ENCODE measurements at places on chromosomes 16 and 17.

- DNase-seq, result peak; percentile 51
These were observed at the start of gene ZNF598 for GRCh38 chr16:2009791-2010510. TSS of gene ZNF598 (minus strand) at chr16:2009821.

DNA sequence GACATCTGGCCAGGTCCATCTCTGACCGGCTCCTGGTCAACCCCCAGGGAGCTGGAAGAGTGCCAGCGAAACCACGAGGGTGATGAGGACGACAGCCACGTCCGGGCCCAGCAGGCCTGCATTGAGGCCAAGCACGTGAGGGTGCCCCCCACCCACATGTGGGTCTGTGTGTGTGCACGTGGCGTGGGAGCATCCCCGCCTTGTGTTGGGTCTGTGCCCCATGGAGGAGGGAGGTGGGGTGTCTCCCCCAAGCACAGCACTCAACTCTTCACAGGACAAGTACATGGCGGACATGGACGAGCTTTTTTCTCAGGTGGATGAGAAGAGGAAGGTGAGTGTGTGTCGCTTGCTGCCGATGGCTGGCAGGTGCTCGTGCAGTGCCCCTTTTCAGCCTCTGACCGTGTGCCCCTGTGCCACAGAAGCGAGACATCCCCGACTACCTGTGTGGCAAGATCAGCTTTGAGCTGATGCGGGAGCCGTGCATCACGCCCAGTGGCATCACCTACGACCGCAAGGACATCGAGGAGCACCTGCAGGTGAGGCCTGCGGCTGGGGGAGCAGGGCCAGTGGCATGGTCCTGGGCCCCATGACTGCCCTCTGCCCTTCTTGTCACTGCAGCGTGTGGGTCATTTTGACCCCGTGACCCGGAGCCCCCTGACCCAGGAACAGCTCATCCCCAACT, 1.7 kb downstream of the STUB1 start:
- DNase-seq, result no peak

- DNase-seq, result no peak
These were observed 14.6 kb downstream of the CDH3 start for GRCh38 chr16:68659412-68660358.

DNA sequence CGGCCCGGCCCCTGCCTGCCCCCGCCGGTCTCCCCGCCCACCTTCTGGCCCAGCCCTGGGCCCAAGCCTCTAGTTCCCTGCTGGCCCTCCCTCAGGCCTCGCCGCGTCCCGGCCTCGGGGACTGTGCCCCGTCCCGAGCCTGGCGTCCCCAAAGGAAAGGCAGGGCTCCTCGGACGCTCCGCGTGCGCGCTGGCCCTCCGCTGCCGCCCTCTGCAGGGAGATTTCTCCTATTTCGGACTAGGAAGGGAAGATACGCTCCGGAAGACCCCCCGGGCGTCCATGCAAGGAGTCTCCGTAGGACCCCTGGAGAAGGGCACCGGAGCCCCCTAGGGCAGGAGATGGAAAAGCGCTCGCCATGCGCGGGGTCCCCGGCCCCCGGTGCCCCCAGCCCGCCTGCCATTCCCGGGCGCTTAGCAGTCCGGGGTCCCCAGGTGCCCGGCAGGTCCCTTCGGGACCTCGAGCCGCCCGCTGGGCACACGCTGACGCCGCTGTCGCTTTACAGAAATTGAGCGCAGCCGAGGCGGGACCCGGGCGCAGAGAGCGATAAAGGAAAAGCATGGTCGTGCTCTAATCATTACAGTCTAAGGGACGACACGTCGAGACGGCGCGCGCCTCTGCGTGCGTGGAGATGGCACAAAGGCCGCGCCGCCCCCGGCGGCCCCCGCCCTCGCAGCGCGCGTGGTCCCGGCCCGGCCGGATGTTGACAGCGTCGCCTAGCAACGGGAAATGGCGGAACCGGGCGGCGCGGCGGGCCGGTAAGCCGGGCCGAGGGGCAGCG, at the start of gene CCDC40:
Gene CCDC40 (plus strand): TSS at position 706 of the 778 bp plus-strand sequence. CDS start 21 bp downstream, at position 727.
- DNase-seq, result peak; percentile 36

DNA sequence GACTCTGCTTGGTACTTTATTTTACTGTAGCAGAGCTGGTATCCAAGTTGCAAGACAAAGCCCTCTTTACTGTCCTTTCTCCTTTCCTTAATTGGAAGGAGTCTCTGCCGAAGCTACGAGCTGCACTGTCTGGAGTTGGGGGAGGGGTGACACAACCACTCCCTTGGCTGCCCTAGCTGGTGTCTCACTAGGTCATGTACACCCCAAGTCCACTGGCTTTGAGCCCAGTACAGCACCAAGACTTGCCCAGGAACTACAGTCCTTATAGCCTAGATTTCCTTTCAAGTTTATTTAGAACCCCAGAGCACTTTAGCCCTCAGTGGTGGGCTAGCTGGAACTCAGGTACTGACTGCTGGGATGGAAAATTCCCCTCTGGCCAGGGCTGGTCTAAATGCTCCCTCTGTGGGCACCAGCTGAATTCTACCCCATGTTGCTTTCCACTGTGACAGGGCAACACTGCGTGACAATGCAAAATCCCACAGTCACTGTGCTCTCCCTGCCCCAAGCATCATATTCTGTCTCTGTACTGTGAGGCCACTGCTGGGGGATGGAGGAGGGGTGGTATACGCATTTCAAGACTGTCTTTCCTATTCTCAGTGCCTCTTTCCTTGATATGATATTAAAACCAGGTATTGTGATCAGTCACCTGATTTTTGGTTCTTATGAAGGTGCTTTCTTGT, 18.4 kb downstream of the EFCAB5 start:
- no peak for DNase-seq

DNA sequence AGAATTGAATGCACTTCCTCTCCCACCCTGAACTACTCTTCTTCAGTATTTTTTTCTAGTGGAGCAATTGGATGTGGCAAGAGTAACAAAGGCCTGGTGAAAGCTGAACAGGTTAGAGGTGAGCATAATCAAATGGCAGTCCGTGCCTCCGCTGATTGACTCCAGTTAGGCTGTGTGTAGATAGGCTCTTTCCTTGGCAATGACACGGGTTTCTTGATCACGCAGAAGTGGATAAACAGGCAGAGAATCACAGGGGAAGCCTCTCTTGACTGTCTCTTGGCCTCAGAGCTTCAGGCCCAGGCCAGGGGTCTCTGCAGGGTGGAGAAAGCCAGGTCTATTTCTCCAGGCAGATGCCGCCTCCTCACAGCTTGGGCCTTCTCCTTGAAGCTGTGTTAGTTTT, 4.2 kb downstream of the CD300LB start:
- DNase-seq, result no peak

- no peak for DNase-seq
These were observed 22.6 kb downstream of the ADCY9 start for GRCh38 chr16:4093495-4094126.

DNA sequence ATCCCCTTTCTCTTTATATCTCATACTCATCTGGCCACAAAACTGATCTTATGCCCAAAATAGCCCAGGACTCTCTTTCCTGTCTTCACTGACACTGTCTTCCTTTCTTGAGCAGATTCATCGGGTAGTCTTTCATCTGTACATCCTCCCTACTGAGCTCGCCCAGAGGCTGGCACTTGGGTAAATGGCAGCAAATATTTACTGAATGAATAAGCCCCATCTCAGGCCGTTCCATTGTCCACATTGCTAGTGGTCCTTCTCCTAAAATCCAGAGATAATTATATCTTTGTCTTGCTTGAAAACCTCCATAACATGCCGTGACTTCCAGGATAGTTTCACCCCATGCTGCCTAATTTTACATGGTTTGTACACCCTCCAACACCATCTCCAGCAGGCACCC, 158.1 kb upstream of the SDK2 start:
- no peak for DNase-seq

DNA sequence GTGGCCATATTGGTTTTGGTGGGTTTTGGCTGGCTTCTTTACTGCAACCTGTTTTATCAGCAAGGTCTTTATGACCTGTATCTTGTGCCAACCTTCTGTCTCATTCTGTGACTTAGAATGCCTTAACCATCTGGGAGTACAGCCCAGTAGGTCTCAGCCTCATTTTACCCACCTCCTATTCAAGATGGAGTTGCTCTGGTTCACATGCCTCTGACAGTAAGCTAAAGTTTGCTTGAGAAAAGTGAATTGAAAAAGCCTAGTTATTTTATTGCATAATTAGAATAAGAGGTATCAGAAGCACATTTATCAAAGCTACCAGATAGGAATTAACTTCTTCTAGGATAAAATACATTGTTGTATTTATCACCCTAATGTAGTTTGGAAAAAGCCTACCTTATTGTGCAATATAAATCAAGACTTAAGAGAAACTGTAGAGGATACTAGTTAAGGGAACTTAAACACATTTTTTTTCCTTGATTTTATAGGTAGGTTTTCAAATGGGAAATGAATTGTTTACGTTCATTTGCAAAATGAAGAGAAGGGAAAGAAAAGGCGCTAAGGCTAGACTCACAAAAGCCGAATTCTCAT, 202.3 kb upstream of the KCNJ16 start:
- DNase-seq, result no peak

GRCh38 chr17:19301973-19302372, 60.5 kb downstream of the B9D1 start:
- no peak for DNase-seq

GRCh38 chr17:62084585-62084984, 19.5 kb upstream of the MED13 start:
- DNase-seq, result no peak

GRCh38 chr16:15642557-15643047, 352 bp downstream of the MARF1 start:
- DNase-seq, result peak; percentile 57

DNA sequence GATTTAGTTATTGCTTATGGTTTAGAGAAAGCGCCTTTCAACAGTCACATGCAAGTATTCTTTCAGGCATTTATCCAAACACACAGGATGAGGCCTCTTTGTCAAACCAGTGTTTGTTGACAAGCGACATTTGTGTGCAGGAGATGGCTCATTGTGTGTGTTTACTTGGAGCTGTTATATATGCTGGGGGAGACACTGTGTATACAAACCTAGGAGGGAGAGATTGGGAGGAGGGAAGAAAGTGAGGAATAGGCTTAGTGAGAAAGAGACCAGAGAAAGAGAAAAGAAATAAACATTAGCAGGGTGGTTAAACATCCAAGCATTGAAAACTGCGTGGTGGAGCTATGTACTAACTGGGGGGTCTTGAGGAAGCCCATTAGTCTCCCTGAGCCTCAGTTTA, 437.6 kb downstream of the MAF start:
- DNase-seq, result no peak

Measured in renal cortical epithelial cell (primary cell).